Stimulated activated CD4-positive, alpha-beta T cell treated with anti-CD3 and anti-CD28 coated beads, Interleukin-12 subunit alpha, Interleukin-12 subunit beta, amount 100 ng/mL, for 4 hours (primary cell): ENCODE measurements at places on chromosomes 4 and X.
A peak's percentile ranks its signal among the peaks of the same experiment; 100 is the strongest.

DNA sequence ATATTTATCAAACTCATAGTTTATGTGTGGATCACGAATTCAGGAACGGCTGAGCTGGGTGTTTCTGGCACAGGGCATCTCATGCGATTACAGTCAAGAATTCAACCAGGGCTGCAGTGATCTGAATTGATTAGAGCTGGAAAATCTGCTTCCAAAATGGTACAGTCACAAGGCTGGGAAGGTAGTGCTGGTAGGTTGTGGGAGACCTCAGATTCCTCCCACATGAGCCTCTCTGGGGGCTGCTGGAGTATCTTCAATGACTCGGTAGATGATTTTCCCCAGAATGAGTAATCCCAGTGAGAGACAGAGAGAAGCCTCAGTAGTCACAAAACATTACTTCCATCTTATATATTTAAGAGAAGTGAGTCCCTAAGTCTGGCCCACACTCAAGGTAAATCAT is 36.2 kb upstream of the PRDX4 start:
- no peak for DNase-seq

GRCh38 chrX:138865093-138865649 is 153.7 kb upstream of the FGF13 start:
- no peak for DNase-seq

DNA sequence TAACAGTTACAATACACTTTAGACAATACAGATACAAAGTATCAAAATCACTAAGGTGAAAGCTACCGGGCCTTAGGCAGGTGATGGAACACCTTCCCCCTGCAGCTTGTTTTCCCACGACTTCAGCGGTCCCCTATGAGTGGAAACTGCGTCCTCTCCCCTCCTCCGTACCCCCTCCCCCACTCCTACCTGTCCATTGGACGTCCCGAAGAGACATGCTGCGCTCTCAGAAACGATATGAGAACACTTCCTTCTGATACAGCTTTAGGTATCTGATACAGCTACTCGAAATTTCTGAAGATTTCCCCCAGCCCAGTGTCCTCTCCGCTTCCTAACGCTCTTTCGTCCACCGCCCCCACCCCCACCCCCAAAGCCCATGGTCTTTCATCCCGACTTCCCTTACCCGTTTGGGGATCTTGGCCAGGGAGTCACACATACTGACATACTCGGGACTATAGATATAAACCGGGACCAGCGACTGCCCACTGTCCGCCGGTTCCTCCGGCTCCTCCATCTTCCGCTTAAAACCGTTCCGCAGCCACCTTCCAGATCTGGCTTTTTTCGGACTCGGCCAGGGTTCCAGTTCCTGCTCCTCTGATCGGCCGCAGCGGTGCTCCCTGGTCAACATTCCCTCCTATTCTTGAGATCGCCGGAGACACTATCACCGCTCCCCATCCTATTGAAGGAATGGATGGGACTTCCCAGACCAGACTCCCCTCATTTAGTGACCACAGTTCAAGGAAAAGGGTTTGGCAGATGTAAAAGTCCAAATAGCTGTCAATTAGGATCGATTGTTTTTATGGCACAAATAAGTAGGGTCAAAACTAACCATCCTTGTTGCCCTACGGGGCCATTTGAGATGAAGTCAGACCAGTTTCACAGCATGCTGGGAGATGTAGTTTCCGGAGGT is at the start of gene HDAC8:
Gene HDAC8 (minus strand): TSS at position 596 of the 910 bp plus-strand sequence. CDS start 82 bp downstream, at position 514.
- DNase-seq: peak; percentile 23

DNA sequence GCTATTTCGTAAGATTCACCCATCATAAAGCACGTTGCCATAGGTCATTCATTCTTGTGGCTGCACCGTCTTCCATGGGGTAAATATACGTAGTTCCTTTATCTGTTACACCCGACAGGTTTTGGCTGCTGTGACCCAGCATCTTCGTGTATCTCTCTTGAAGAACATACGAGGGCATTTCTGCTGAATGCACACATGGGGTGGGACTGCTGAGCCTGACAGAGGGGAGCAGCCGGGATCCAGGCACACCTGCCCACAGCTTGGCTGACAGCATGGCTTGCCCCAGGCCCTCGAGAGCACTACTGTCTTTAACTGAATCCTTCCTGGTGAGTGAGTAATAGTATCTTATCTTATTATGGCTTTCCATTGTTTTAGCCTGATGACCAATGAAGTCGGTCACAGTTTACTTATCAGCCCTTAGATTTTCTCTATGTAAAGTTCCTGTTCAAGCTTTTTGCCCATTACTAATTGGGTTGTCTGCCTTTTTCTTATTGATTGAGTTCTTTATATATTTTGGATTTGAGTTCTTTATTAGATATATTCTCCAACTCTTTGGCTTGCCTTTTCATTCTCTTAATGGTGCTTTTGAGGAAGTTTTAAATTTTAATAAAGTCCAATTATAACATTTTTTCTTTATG is 45.0 kb upstream of the MXD4 start:
- DNase-seq: no peak
